ENCODE measurements at places on chromosomes 16 and 17.

- DNase-seq: no peak
These were observed 12.6 kb downstream of the NDEL1 start for GRCh38 chr17:8448310-8448709.

- no peak for DNase-seq
These were observed 297.7 kb downstream of the SEC14L1 start for GRCh38 chr17:77438241-77439188.

GRCh38 chr17:9052921-9053320, 31.6 kb downstream of the NTN1 start:
- no peak for DNase-seq

DNA sequence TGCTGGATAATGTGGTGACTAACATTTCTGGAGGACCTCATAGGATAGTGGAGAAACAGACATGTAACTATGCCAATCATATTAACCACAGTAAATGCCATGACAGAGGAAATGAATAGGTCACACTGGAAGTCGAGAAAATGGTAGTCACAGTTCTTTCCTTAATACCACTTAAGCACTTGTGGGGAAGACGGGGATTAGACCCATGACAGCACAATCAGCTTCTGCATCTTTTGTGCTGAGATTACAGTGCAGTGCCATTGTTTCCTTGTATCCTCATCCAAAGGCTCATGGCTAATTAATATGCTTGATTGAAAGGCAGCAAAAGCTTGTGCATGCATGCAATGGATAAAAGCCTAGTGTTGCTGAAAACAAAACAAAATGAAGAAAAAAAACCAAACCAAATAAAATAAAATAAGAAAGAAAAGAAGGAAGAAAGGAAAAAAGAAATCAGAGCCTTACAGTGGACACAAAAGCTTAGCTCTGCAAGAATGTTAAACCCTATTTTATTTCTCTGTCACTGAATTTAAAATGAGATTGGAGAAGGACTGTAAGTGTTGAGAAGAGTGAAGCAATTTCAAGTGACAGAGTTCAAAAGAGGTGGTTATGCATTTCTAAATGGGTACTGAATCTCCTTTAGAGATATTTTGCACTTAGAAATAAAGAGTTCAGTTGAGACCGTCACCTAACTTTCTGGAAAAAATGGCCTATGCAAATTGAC, 1011.9 kb downstream of the CDH8 start:
- DNase-seq: no peak

GRCh38 chr17:40442392-40443195, 656 bp upstream of the IGFBP4 start:
- DNase-seq: no peak

GRCh38 chr17:7084088-7084487, 4.0 kb upstream of the CLEC10A start:
- no peak for DNase-seq

- peak; percentile 65 for DNase-seq
These were observed 617 bp downstream of the PAFAH1B1 start for GRCh38 chr17:2593821-2594721.

GRCh38 chr16:4389051-4389955, 17.7 kb downstream of the VASN start:
- no peak for DNase-seq

DNA sequence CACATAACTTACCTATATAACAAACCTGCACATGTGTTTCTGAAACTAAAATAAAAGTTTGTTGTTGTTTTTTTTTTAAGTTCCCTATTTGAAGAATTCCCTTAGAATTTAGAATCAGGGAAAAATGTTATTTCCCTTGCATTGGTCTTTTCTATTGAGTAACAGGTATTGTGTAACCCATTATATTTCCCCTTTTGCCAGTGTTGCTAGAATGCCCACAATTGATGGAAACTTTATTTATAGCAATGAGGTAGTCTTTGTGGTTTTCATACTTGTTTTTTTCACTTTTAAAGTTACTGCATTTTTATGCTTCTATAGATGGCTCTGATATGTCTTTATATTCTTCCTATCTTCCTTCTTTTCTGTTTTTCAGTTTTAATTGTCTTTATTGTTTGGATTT, 3.9 kb downstream of the NLRP1 start:
- no peak for DNase-seq

GRCh38 chr16:23061669-23062068, 87.6 kb downstream of the USP31 start:
- no peak for DNase-seq

- no peak for DNase-seq
These were observed 4.6 kb downstream of the PLCD3 start for GRCh38 chr17:45127548-45128300.

DNA sequence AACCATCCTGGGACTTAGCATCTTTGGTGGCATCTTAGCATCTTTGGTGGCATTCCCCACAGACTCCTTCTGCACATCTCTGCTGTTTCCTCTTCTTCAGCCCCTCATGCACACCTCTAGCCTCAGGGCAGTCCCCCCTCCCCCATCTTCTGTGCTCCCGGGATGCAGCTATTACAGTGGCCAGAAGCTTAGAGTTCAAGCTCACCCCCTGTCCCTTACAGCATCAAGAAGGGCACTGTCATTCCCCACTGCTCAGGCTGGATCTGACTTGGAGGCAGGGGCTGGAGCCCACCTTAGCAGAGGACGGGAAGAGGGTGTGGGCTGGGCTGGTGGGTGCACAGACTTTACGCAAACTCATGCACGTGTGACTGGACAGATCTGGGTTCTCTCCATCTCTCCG, 650 bp downstream of the EPN3 start:
- no peak for DNase-seq

DNA sequence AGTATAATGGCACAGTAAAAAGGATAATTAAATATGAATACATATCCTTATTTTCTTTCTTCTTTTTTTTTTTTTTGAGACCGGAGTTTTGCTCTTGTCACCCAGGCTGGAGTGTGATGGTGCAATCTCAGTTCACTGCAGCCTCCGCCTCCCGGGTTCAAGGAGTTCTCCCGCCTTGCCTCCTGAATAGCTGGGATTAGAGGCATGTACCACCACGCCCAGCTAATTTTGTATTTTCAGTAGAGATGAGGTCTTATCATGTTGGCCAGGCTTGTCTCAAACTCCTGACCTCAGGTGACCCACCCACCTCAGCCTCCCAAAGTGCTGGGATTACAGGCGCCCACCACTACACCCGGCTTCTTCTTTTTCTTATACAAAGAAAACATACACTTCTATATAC, 12.0 kb downstream of the GABARAPL2 start:
- DNase-seq: no peak

- DNase-seq: no peak
These were observed 5.0 kb downstream of the KCNH6 start for GRCh38 chr17:63528183-63528582.

DNA sequence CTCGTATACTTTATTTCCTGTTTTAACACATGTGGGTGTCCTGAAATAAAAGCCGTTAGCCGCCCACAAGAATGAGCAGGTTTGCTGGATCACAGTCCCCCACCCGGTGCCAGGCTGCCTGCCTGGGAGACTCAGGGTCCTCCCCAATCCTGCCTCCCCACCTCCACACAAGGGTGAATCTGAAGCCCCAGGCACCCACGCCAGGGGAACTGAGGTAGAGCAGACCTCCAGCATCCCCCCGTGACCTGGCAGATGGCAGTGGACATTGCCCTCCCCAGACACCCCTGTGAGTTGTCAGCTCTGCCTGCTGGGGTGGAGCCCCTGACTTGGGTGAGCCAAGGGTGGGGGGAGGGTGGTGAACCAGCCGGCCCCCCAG, 114.8 kb downstream of the METRNL start:
- no peak for DNase-seq

GRCh38 chr16:24995469-24995868, 19.7 kb downstream of the ARHGAP17 start:
- no peak for DNase-seq

GRCh38 chr17:76383546-76384221, 725 bp upstream of the SPHK1 start:
- no peak for DNase-seq

GRCh38 chr16:49352892-49353291, 20.7 kb upstream of the C16orf78 start:
- DNase-seq: no peak

DNA sequence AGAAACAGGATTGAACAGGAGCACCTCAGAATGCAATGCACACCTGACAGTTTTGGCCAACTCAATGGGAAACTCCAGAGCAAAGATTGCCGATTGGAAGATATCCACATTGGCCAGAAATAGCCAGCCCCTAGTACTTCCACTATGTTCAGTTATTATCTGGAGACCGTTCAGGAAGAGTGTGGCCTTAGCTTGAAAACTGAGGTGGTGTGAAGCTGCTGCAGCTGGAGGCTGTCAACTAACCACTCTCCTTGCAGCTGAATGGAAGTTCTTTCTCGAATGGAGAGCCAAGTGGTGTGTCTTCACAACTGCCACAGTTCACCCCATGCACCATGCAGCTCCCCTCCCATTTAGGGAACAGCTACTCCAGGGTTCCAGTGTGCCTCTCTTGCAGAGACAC, 61.9 kb upstream of the DHX40 start:
- DNase-seq: no peak

GRCh38 chr17:28081467-28081866, 39.0 kb downstream of the NLK start:
- DNase-seq: no peak

DNA sequence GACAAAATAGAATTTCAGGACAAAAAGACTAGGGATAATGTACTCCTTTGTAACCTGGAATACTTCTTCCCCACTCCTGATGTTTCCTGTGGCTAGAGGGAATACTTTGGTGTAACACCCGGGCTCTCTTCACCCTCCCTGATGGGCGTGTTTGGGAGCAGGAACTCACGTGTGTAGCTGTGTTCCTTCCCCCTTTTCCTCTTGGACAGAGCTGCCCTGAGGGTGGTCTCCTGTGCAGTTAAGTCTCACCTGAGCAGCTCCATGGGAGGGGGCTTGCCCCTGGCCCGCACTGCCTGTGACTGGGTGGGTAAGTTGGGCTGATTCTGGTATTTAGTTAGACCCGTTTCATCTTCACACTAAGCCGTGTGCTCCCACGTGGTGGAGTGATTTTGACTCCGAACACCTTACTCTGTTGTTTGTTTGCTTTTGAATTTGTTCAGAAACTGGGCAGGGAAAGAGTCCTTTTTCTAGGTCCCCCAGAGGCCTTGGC, 87.9 kb downstream of the OR1D5 start:
- no peak for DNase-seq

DNA sequence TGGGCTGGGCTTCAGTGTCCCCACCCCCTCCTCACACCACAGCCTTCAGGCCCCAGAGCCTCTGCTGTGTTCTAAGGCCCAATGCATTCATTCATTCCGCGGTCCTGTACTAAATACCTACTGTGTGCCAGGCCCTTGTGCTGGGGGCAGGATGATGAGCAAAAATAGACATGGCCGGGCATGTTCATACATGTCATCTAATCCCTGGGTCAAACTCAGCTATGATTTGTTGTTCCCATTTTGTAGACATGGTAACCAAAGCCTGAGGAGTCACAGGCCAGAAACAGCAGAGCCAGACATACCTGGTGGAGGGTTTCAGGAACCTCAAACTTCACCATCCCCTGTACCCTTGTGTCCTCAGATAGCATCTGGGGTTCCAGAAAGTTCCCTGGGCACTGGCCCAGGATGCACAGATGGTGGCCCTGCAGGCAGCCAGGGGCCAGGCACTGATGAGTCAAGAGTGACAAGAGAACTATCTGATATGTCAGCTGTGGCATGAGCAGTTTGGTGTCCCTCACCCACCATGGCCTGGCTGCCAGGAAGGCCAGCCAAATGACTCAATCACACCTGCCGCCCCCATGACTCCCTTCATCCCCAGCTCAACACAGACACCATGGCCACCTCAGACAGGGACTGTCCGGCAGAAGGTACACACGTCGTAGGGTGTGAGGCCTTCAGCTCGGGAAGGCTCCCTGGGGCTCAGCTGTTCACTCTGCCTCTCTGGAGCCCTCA, 2.7 kb upstream of the RRAD start:
- no peak for DNase-seq

DNA sequence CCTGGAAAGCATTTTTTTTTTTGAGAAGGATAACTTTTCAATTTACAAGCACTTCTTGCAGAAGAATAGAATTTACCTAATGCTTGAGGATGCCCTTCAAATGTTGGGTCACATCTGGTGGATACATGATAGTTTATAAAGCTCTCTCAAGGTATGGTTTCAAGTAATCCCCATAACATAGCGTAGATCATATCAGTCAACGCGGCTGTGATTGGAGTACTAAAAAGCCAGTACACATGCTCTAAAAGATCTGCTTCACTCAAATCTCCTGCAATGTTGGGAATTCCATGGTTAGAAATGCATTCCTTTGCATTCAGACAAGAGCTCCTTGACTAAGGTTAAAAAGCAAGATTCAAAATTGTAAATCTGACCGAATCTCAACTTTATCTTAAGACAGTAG, 3.9 kb upstream of the KCNJ16 start:
- DNase-seq: no peak

GRCh38 chr17:50487213-50488096, 8.8 kb downstream of the RSAD1 start:
- no peak for DNase-seq

DNA sequence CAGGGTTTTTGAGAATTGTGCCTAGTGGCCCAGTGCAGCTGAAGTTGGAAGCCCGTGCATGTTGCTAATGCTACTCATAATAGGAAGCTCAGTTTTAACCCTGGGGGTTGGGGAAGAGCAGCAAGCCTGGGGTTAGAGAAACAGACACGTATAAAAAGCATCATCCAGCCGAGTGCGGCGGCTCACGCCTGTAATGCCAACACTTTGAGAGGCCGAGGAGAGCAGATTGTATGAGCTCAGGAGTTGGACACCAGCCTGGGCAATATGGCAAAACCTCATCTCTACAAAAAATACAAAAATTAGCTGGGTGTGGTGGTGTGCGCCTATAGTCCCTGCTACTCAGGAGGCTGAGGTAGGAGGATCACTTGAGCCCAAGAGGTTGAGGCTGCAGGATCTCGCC, 2.3 kb upstream of the CLUH start:
- DNase-seq: no peak

DNA sequence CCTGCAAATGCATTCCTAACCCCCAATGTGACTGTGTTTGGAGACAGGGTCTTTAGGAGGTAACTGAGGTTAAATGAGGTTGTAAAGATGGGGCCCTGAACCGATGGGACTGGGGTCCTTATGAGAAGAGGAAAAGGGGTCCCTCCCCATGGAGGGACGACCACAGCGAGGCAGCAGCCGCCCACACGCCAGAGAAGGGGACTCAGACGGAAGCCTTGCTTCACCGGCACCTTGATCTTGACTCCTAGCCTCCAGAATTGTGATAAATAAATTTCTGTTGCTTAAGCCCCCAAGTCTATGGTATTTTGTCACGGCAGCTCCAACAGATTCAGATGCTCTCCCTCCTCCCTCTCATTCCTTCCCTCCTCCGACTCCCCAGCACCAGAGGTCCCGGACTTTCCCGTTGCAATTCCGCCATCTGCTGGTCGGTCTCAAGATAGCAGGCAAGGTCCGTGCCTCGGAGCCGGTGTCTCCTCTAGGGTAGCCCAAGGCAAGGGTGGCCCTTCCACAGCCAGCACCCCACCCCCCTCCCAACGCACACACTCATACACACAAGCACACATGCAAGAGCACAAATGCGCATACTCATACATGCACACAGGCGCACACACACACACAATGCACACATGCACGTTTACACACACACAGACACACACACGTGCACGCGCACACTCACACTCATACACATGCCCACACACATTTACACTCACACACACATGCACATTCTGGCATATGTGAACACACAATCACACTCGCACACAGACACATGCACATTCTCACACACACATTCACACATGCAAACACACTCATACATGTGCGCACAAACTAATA, 23.1 kb upstream of the C16orf78 start:
- DNase-seq: peak; percentile 17

GRCh38 chr17:74477411-74477810, 11.0 kb downstream of the CD300A start:
- no peak for DNase-seq

GRCh38 chr17:15651583-15652110, 32.1 kb upstream of the FBXW10B start:
- DNase-seq: no peak
